ENCODE measurements at places on chromosomes 13 and 19.

GRCh38 chr13:26563713-26564112, 6.2 kb downstream of the WASF3 start:
- DNase-seq = no peak

- no peak for DNase-seq
Measured at GRCh38 chr13:26896986-26897668, 136.5 kb upstream of the GPR12 start.

- DNase-seq = no peak
Measured at GRCh38 chr19:9917321-9917720, 19.0 kb downstream of the OLFM2 start.

DNA sequence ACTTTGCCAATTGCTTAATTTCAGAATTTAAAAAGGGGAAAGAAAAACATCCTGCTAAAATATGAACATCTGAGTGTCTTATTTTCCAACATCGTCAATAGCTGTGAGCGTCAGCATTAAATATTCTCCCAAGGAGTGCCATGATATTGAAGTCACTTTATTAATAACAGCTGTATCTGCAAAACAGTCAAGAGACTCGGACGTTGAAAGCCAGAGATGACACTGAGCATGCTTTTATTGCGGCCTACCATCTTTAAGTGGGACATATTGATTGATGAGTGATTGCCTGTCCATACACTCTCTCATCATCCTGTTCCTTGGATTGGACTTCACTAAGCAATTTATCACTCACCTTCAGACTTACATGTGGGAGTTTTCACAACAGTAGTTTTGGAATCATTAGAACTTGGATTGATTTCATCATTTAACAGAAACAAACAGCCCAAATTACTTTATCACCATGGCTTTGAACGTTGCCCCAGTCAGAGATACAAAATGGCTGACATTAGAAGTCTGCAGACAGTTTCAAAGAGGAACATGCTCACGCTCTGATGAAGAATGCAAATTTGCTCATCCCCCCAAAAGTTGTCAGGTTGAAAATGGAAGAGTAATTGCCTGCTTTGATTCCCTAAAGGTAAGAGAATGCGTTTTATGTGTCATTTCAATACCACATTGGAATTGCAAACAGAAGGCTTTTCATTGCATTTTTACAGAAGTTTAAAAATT, 53.8 kb downstream of the MBNL2 start:
- DNase-seq = no peak

DNA sequence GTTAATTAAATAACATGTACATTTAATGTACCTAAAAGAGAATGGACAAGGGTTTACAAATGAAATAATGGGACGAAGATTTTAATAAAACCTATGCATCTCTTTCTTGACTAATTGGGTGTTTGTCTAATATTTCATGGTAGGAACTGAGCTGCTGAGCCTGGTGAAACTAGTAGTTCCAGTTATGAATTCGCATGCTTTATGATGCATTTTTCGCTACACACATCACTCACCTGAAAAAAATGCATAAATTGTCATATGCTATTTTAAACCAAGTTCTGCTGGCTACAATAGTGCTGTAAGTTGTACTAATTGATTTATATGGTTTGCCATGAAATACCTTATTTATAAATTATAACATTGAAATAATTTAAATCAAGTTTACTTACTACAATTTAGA, 806.8 kb upstream of the SLITRK5 start:
- no peak for DNase-seq

- DNase-seq = no peak
Measured at GRCh38 chr13:27211271-27211670, 39.7 kb upstream of the USP12 start.

GRCh38 chr13:93814658-93815057, 588.1 kb downstream of the GPC6 start:
- DNase-seq = no peak

DNA sequence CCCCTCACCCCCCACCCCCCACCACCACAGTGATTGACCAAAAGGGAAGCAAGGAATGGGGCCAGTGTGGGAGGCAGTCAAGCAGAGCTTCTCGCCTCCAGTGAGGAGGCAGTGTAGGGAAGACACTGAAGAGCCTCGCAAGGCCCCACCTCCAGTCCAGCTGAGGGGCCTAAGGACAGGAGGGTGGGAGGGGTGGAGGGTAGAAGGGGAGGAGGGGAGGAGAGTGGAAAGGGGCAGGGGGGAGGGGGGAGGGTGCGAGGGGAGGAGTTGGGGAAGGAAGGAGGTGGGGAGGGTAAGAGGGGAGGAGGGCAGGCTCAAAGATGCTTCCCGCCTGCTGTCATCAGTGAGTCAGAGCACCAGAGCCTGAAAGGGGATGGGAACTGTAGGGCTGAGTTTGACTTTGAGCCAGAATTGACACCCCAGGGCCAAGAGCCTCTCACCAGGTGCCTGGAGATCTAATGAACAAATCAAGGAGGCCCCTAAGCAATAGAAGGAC, 786.2 kb downstream of the UQCRFS1 start:
- no peak for DNase-seq

DNA sequence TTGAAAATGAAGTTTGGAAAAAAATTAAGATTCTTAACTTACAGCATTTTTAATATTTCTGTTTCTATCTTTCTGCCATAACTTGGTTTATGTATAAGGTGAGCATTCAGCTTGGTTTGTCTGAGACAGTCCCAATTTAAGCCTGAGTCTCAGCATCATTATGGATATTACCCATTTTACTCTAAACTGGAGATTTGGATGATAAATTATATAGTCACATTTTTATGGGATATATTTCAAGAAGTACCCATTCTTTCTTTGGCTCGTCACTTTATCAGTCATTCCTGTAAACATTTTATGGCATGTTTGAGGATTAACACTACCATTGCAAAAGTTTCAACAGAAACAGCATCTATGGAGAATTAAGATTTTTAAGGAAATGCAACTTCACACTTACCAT, 1129.0 kb upstream of the PCDH9 start:
- no peak for DNase-seq

GRCh38 chr13:74912898-74913297, 569.1 kb downstream of the TBC1D4 start:
- no peak for DNase-seq

DNA sequence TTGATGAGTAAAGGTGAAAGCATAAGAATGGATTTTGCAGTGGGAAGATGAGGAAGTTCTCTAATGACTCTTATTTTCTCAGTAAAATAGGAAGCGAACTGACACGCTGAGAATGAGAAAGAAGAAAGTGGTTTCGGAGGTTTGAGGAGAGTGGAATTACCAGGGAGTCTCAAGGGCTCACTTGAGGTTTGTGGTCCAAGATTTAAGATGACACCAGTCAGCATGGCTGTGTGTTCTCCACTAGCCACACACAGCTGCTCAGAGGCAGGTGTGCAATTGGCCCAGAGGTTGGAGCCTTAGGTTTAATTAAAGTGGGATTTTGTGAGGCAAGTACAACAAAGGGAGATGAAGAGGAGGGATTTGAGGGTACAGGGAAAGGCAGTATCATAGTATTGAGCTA, 99.6 kb upstream of the NBEA start:
- DNase-seq = no peak

DNA sequence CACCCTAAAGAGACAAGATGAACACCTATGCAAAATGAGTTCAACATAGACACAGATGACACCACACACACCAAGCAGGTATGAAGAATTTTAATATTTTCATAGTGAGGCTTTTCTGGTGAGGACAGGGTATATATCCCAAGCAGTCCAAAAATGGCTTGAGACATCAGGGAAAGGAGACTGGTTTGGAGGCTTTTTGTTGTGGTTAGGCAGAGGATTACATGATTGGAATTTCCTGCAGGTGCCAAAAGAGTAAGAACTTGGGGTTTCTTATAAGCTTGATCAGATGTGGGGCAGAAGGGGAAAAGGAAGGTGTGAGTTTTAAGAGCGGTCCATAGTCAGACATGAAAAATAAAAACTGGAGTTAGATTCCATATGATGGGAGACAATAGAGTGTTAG, 420.8 kb upstream of the SLITRK1 start:
- no peak for DNase-seq

- no peak for DNase-seq
Measured at GRCh38 chr13:20939662-20940061, 37.1 kb upstream of the XPO4 start.

DNA sequence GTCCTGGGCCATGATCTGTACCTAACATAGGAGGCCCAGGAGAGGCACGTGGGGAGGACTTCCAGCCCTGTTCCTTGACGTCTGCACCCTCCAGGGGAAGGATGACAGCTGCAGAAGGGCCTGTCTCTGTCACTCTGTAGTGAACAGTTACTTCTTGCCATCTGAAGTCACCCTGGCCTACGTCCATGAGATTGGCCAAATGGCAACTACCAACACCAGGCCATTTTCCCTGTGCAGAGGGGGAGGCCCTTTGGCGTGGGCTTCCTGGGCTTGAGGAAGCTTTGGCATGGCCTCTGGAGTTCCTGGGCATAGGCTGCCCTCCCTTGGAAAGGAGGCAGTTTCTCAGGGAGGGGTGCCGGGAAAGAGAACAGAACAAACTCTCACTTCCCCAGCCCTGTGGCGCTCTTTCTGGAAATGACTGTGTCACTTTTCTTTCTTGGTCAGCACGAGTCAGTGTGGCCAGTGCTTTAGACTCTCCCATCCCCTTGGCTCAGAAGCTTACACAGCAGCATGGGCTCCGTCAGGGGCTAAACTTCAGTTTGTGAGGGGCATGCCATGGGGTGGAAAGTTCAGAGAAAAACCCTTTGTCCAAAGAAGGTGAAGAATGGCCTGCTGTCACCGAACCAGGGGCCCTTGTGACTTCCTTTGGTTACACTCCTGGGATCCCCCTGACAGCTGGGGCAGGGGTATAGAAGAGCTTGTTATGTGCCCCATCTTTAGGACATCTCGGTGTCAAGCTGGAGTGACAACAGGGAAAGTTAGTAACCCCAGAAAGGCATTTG, 5.3 kb downstream of the CARM1 start:
- no peak for DNase-seq

- DNase-seq = no peak
Measured at GRCh38 chr13:100542826-100543156, 45.8 kb downstream of the GGACT start.

DNA sequence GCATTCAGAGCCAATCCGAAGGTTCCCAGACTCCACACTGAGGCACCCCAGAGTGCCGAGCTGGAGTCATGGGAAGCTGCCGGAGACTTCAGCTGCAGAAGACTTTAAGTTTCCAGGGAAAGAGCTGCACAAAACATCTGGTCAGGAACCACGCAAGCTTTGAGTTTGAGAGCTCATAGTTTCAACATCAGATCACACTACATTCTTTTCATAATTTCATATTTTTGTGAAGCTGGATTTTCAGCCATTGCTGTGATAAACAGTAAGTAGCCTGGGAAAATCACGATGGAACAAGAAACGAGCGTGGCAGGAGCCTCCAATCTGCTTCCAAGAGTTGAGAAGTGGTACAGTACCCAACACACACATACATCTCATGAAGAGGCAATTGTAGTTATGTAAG, 25.5 kb upstream of the ATP12A start:
- DNase-seq = no peak

DNA sequence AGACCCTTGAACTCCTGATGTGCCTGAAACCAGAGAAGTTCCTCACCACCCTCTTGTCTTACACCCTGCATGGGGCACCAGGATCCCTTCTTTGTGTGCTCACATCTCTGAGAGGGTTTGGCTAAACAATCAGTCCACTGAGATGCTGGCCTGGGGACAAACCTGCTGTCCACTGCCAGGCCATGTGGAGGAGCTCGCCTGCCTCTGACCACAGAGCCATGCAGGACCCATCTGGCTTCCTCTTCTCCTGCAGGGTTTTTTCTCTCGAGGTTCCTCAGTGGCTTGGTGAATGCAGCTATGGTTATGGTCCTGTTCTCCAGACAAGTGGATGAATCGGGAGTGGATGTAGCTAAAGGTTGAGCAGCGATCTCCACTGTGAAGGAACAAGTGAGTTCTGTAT, 49.1 kb upstream of the MEDAG start:
- DNase-seq = no peak

DNA sequence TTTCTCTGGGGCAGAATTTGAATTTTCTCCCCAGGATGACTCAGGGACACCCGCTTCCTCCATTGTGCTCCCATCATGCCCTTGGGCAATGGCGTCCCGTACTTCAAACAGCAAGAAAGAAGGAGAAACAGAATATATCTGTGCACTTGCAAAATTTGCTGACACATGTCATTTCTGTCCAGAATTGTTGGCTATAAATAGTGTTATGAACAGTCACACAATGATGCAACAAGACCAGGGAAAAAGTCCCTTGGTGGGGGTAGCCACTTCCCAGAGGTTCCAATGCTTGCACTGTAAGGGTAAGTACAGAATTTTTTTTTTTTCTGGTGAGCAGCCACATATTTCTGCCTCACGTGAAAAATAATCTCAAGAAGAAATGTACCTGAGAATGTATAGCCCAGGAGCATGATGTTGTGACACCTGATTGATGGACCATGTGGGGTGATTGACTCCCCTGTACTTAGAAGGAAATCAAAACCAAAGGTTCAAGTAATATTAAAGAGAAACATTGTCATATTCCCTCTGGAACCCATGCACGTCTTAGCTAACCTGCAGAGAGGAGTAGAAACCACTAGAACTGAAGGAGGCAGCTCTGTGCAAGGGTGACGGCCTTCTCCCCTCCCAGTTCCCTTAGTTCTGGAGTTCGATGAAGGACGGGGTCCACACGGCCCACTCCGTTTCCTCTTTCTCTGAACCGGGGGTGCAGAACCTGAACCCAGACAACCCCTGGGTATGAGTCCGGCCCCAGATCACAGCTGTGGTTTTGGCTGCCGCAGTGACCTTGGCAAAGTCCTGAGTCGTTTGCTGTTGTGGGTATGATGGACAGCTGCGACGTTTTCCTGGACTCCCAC, 9.3 kb upstream of the LAIR1 start:
- DNase-seq = no peak

GRCh38 chr19:7159105-7159933, 89.8 kb downstream of the ZNF557 start:
- no peak for DNase-seq

GRCh38 chr19:49639401-49640112, 386 bp downstream of the RRAS start:
- no peak for DNase-seq

- no peak for DNase-seq
Measured at GRCh38 chr13:22061806-22062391, 391.0 kb downstream of the FGF9 start.

DNA sequence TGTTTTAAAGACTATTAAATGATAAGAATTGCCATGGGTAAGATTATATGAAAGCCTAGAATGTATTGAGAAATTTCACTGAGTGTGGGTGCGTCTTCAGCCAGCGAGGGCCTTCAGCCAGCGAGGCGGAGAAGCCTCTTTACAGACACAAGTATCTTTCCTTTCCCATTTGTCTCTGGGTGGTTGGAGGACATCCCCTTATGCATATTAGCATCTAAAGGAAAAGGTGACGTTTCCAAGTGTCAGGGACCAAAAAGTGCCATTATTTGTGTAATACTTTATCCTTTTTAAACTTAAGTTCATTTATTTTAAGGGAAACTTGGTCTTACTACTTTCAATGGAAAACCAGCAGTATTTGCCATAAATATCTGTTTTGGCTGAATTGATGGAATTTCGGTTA, 22.2 kb downstream of the SMARCA4 start:
- DNase-seq = no peak

DNA sequence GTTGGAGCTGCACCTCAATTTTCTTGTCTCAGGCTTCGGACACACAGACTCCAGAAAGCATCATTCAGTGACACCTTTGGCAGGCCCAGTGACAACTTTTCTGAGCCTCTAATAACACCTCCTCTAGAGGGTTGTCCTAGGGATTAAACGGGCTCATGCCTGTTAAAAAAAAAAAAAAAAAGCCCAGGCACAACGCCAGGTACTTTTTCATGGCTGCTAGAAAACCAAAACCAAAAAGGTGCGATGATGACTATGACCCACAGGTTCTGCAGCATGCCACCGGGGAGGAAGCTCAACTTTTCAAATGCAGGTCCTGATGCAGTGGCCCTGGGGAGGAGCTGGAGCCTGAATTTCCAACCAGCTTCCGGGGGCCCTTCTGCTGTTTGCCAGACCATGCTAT, 184.2 kb downstream of the ABCC4 start:
- no peak for DNase-seq

Measured in epithelial cell of proximal tubule (primary cell).